ENCODE measurements at places on chromosomes 12 and 14. TPM values are rescaled to one million over a fixed set of nuclear protein-coding genes. Genes with fewer than 3 reads are reported as not detected.

RAD52 gene
- 52.6 TPM for total RNA-seq

PTPN21 gene
- 42.1 TPM for total RNA-seq

KRT80 gene
- total RNA-seq: 0.20 TPM

SERPINA5 gene
- 37.7 TPM for total RNA-seq

DNA sequence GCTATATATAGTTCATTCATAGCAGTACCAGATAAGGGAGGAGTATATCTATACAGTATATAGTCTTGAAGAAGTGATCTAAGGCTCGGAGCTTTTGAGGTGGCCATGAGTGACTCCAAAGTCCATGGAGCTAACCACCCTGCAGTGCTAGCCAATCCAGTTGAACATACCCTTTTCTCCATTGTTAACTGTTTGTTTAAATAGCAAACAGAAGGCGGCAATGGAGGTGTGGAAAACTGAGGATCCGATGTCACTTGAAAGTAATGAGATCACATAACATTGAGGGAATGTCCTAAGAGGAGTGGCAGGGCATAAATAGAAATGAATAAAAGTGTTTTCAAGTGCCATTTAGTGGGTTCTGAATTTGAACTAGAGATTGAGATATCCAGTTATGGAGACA, 12.4 kb upstream of the SNAPC1 start:
- no peak for DNase-seq
- H3K27ac ChIP-seq: no peak overlapping the region
- no peak overlapping the region for H3K4me3 ChIP-seq
- H3K4me1 ChIP-seq: peaks cover 8% of the 10 kb centered on the region

DNA sequence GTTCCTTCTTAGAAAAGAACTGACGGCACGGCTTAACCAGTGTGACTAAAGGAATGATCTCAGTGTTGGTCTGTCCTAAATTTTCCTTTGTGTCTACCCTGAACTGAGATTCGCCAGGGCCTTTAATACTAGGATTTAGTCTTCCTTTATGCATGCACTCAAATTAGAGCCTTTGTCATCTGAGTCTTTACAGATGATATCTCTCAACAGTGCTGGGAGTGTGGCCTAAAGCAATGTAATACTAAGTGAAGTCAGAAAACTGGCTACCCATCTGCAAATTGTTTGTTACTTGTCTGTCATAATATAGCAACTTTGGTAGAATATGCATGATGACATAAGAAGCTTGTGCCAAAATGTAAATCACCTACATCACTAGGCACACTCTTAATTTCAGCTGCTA, 95.4 kb downstream of the PTPRO start:
- H3K4me1 ChIP-seq: peaks cover 8% of the 10 kb centered on the region
- no peak for DNase-seq
- no peak overlapping the region for H3K4me3 ChIP-seq
- no peak overlapping the region for H3K27ac ChIP-seq

- no peaks in the 10 kb centered on the region for H3K36me3 ChIP-seq
- H3K27me3 ChIP-seq: peaks cover 12% of the 10 kb centered on the region
- H3K27ac ChIP-seq: no peak overlapping the region
- H3K4me3 ChIP-seq: no peak overlapping the region
- H3K4me1 ChIP-seq: no peaks in the 10 kb centered on the region
- no peak for DNase-seq
These were observed 41.2 kb downstream of the BEGAIN start for GRCh38 chr14:100546051-100546443.

DNA sequence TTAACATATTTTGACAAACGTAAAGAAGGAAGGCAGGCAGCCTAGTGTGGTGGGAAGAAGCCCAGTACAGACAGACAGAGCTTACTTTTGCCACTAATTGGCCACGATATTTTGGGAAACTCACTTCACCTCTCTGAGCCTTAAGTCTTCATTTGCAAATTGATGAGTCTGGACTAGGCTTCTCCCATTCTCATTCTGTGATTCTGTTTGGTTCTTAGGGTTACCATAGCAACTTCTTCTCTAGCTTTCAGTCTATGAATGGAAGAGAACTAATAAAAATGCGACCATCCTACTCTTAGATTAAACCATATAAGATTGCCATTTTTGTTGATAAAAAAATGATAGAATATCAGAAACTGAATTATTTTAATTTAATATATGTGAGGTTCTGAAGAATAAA, 210.5 kb downstream of the SNAPC1 start:
- peaks cover under 1% of the 10 kb centered on the region for H3K27me3 ChIP-seq
- DNase-seq: no peak
- no peak overlapping the region for H3K4me3 ChIP-seq
- no peak overlapping the region for H3K27ac ChIP-seq
- H3K4me1 ChIP-seq: peaks cover 6% of the 10 kb centered on the region

- H3K36me3 ChIP-seq: no peaks in the 10 kb centered on the region
- no peak for DNase-seq
- H3K27me3 ChIP-seq: no peaks in the 10 kb centered on the region
- no peaks in the 10 kb centered on the region for H3K4me1 ChIP-seq
These were observed 11.2 kb upstream of the MAGOHB start for GRCh38 chr12:10624605-10625004.

DNA sequence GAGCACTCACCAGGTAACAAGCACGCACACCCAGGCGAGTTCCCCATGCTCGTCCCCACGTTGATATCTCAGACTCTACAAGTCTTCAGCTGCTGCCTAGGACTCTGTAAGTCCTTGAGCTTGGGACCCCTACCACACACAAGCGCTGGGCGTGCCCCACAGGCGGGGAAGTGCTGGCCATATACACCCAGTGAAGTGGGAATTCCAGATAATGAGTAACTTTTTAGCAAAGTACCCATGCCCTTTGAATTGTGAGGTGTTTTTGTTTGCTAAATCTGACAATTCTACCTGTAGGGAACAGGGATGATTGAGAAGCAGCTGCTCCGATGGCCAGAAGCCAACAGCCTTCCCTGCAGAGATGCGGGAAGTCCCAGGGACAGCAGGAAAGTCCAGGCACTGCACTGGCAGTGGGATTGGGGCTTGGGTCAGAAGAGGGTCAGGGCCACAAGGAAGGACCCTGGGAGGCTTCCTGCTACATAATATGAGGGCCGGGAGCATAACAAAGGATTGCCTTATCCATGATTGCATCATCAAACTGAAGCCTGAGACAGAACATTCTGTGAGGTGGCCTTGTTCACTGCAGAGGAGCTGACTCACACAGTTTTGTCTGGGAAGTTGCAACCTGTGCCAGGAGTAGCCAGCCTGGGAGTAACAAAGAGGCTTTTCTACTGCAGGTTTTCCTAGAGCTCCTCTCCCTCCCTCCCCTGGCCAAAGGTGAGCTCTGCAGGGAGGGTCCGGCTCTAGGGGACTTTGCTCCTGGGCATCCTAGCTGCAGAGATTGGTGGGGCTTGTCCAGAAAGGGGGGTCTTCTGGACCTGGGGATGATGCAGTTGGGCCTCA, 13.2 kb upstream of the SERPINA3 start:
- H3K36me3 ChIP-seq: no peaks in the 10 kb centered on the region
- peaks cover 63% of the 10 kb centered on the region for H3K4me1 ChIP-seq
- peak overlapping the region; percentile 99 for H3K27ac ChIP-seq

- no peak overlapping the region for H3K4me3 ChIP-seq
- DNase-seq: no peak
- H3K27ac ChIP-seq: no peak overlapping the region
- H3K27me3 ChIP-seq: peaks cover 7% of the 10 kb centered on the region
These were observed 126.9 kb upstream of the RAP1B start for GRCh38 chr12:68483592-68484383.

DNA sequence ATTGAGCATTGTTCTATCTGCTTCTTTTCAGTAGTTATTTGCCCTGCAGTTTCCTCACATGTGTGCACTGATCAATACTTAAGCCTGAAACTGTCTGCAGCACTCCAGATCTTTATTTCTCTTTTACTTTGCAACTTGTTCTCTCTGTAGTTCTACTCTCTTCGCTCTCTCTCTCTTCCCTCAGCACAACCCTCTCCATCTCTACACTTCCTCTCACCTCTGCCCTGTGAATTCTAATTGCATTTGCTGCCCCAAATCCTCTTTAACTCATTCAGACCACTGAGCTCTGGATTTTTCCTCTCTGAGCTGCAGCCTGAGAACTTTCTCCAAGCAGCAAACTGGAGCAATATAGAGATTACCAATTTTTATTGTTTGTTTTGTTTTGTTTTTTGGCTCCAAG, 1035.5 kb downstream of the FSCB start:
- peak overlapping the region; percentile 1 for H3K27ac ChIP-seq
- no peaks in the 10 kb centered on the region for H3K36me3 ChIP-seq
- no peaks in the 10 kb centered on the region for H3K27me3 ChIP-seq
- peaks cover 17% of the 10 kb centered on the region for H3K4me1 ChIP-seq
- no peak for DNase-seq

DNA sequence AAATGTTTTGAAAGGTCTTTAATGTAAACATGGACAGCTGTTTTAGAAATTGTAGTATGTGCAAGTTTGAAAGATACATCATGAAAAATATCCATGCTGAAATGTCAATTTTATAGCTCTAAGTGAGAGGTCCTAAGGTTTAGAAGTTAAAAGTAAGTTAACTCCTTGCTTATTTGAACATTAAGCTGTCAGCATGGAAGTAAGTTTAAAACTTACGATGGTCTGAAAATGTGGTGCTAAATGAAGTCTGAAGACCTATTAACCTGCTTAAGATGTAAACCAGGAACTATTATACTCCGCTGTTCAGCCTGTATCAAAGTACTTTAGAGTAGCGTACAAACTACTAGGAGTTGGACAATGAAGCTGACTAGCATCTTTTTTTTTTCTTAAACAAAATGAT, 1082.4 kb downstream of the TMTC2 start:
- H3K27ac ChIP-seq: no peak overlapping the region
- H3K27me3 ChIP-seq: no peaks in the 10 kb centered on the region
- H3K36me3 ChIP-seq: no peaks in the 10 kb centered on the region
- peaks cover 13% of the 10 kb centered on the region for H3K4me1 ChIP-seq
- DNase-seq: no peak

DNA sequence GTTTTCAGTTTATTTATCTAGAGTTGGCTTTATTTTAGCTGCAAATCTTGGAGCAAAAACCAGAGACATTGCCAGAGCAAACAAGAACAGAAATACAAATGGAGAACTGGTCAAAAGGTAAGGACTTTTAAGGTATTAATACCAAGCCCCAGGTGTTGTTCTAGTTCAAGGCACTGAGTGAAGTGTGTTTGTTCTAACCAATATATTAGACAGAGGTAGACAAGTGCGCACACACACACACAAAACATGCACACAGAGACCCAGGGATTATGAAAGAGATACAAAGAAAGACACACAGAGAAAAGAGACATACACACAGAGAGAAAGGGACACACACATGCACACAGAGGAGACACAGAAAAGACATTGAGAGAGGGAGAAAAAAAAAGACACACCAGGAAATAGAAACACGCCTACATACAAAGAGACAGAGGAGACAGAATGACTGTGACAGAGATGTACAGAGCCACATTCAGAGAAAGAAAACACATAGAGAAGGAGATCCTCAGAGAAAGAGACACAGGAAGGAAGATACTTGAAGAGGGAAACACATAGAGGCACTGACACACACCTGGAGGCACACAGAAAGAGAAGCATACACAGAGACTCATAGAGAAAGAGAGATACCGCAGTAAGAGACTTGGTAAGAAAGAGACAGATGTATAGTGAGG, 50.2 kb downstream of the MIPOL1 start:
- H3K36me3 ChIP-seq: no peaks in the 10 kb centered on the region
- peaks cover 15% of the 10 kb centered on the region for H3K4me1 ChIP-seq
- no peak overlapping the region for H3K4me3 ChIP-seq
- H3K27ac ChIP-seq: no peak overlapping the region

- no peaks in the 10 kb centered on the region for H3K27me3 ChIP-seq
- no peak overlapping the region for H3K4me3 ChIP-seq
- H3K36me3 ChIP-seq: peaks cover 23% of the 10 kb centered on the region
- H3K4me1 ChIP-seq: no peaks in the 10 kb centered on the region
These were observed 21.8 kb downstream of the ADCY6 start for GRCh38 chr12:48767047-48767446.

DNA sequence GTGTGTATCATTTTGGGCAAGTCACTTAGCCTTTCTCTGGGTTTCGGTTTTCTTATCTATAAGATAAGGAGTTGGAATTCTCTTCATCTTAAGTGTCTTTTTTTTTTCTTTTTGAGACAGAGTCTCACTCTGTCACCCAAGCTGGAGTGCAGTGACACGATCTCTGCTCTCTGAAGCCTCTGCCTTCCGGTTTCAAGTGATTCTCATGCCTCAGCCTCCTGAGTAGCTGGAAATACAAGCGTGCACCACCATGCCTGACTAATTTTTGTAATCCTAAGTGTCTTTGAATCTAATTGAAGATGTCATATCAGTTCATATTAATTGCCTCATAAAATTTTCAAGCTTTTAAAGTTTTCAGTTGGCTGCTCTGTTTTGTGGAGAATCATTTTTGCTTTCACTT, 4.0 kb downstream of the SRGAP1 start:
- H3K4me1 ChIP-seq: peaks cover 40% of the 10 kb centered on the region
- H3K27ac ChIP-seq: no peak overlapping the region
- DNase-seq: no peak
- no peaks in the 10 kb centered on the region for H3K27me3 ChIP-seq

DNA sequence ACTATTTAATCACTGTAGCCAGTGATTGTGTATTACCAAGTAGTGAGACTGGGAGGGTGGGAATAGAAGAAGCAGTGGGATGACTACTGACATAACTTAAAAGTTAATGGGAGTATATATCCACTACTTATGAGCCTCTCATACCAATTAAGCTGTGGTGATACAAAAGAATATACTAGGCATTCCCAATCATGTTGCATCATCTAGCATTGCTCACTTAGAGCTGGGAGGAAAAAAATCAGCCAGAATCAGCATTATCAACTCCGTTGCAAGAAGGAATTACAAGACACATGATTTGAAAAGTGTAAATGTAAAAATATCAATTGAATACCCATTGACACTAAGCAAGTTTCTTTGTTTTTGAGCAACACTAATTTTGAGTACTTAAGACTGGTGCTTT, 745 bp upstream of the PPP1R36 start:
- peaks cover 9% of the 10 kb centered on the region for H3K4me1 ChIP-seq
- no peak for DNase-seq
- no peaks in the 10 kb centered on the region for H3K36me3 ChIP-seq

DNA sequence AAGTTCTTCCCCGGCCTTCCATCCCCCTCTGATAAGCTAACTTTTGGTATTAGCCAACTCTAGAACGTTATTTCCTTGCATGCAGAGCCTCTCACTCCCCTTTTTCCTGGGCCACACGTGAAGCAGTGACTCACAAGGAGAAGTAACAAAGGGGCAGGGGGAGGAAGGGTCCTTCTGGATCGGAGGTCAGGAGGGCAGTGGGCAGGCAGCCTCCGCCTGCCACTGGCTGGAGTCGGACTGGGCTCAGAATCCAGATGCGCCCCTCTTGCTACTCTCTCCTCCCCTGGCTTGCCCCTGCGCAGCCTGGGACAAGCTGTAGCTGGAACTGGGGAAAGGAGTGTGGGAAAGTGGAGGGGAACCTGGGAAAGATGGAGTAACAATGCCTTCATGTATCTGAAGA, 55.0 kb downstream of the TPCN1 start:
- no peak for DNase-seq
- H3K4me3 ChIP-seq: no peak overlapping the region
- H3K4me1 ChIP-seq: peaks cover 12% of the 10 kb centered on the region
- H3K27me3 ChIP-seq: no peaks in the 10 kb centered on the region

DNA sequence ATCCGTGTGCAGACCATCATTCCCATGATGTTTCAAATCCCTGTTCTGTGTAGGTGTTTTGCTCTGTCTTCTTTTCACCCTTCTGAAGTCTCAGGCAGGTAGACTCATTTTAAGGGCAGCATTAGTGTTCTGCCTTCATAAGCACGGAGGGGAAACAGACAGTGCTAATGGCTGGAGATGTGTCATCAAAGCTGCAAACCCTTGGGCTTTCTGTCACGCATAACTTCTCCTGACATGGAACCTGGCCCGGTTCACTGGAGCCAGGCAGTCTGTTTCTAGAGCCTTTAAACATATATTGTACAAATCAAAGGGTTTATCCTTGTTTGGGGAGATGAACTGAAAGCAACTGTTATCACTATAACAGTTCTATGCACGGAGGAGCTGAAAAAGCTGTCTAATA, 141.4 kb downstream of the TMEM132D start:
- H3K27ac ChIP-seq: no peak overlapping the region
- peaks cover 4% of the 10 kb centered on the region for H3K36me3 ChIP-seq
- H3K27me3 ChIP-seq: peaks cover 5% of the 10 kb centered on the region
- DNase-seq: no peak
- no peaks in the 10 kb centered on the region for H3K4me1 ChIP-seq

Measured in progenitor cell of endocrine pancreas (in vitro differentiated cells).